ENCODE measurements at places on chromosomes 4 and X. TPM values are rescaled to one million over a fixed set of nuclear protein-coding genes. Genes with fewer than 3 reads are reported as not detected.

TXK gene
- 0.34 TPM for total RNA-seq

MXRA5 gene
- total RNA-seq = 0.34 TPM

SCRG1 gene
- total RNA-seq = not detected

SPANXB1 gene
- not detected for total RNA-seq

IRS4 gene
- total RNA-seq = not detected

SLC6A8 gene
- total RNA-seq = 77.4 TPM

FRG1 gene
- total RNA-seq = 18.8 TPM

HMX1 gene
- total RNA-seq = not detected

MAML3 gene
- 3.6 TPM for total RNA-seq

GAB3 gene
- total RNA-seq = under 0.01 TPM

CCNB3 gene
- 1.4 TPM for total RNA-seq

BMP3 gene
- total RNA-seq = under 0.01 TPM

ARMCX2 gene
- 33.0 TPM for total RNA-seq

GAGE12E gene
- not detected for total RNA-seq

IL21 gene
- not detected for total RNA-seq

CTBP1 gene
- total RNA-seq = 175 TPM

PPBP gene
- not detected for total RNA-seq

CHRDL1 gene
- total RNA-seq = not detected

DNAAF6 gene
- total RNA-seq = not detected

SYP gene
- total RNA-seq = under 0.01 TPM

GTPBP6 gene
- 46.1 TPM for total RNA-seq

C4orf51 gene
- not detected for total RNA-seq

ZRSR2 gene
- total RNA-seq = 8.7 TPM

CT45A10 gene
- total RNA-seq = not detected

STATH gene
- total RNA-seq = not detected

MORC4 gene
- total RNA-seq = 45.1 TPM

CXCL11 gene
- total RNA-seq = 0.68 TPM

CXXC4 gene
- total RNA-seq = 0.43 TPM

ATP8A1 gene
- 1.9 TPM for total RNA-seq

ETFDH gene
- total RNA-seq = 25.3 TPM

LNX1 gene
- total RNA-seq = 5.1 TPM

DSPP gene
- not detected for total RNA-seq

C1QTNF7 gene
- total RNA-seq = not detected

CTAG1B gene
- total RNA-seq = not detected

SPIN3 gene
- total RNA-seq = 8.5 TPM

RHOH gene
- total RNA-seq = not detected

TMSB15A gene
- total RNA-seq = not detected

ZNF81 gene
- total RNA-seq = 4.4 TPM

MAGEC2 gene
- not detected for total RNA-seq
